ENCODE measurements at places on chromosomes 5 and 9.

DNA sequence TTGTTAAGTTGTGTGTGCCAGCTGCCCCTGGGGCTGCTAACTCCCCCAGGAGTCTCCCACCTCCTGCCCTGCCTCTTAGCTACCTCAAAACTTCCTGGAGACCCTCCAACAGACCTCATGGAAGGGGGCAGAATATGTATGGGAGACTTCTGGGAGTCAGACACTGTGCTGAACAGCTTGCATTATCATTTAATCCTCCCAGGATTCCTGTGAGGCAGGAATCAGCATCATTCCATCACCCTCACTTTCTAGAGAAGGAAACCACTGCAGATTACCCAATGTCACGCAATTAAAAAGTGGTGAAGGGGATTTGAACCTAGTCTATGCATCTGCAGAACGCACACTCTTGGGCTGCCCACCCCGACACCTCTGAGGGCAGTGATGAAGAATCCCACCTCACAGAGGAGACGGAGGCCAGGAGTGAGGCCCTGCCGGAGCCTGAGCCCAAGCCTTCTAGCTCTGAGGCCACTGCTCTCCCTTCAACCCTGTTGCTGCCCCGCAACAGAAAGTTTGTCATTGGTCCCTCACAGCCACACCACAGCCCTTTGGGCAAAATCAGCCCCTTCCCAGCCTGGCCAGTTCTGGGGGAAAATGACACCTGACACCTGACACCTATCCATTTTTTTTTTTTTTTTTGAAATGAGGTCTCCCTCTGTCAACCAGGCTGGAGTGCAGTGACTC lies 30.3 kb upstream of the IL17B start:
- DNase-seq, result no peak

DNA sequence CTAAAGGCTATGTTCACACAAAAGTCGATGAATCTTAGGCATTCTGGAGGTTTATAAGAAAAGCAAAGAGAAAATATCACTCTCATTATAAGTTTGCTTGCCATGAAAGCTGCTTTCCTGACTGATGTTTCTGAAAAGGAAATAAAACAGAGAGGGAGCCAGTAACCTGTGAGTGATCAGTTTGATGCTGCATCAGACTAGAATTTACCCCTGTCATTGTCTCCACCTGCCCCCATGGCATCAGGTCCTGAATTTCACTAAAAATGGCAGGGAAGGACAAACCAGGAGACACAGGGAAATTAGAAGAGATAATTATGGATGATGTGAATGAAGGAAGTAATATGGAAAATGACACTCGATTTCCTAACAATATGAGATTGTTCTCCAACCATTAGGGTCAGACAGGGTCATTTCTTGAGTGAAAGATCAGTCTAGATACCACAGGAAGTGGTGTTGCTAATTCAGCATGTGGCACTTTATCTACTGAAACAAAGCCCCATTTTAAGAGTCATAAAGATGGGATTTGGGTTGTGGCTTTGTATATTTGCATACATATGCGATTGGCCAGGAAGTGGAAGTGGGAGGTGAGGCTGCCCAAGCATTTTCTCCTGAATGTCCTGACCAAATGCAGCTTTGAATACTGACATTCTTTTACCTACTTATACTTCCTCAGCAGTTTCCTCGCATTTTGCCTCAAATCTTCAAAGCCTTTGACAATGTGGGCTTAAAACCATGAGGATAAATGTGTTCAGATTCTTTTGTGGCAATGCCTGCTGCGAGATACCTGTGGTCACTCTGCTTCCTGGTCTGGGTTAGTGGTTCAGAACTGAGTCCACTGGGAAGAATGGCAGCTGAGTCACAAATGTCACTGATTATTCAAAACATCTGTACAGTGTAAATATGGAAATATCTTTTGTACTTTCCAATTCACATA lies 29.7 kb downstream of the MEGF10 start:
- DNase-seq, result no peak

DNA sequence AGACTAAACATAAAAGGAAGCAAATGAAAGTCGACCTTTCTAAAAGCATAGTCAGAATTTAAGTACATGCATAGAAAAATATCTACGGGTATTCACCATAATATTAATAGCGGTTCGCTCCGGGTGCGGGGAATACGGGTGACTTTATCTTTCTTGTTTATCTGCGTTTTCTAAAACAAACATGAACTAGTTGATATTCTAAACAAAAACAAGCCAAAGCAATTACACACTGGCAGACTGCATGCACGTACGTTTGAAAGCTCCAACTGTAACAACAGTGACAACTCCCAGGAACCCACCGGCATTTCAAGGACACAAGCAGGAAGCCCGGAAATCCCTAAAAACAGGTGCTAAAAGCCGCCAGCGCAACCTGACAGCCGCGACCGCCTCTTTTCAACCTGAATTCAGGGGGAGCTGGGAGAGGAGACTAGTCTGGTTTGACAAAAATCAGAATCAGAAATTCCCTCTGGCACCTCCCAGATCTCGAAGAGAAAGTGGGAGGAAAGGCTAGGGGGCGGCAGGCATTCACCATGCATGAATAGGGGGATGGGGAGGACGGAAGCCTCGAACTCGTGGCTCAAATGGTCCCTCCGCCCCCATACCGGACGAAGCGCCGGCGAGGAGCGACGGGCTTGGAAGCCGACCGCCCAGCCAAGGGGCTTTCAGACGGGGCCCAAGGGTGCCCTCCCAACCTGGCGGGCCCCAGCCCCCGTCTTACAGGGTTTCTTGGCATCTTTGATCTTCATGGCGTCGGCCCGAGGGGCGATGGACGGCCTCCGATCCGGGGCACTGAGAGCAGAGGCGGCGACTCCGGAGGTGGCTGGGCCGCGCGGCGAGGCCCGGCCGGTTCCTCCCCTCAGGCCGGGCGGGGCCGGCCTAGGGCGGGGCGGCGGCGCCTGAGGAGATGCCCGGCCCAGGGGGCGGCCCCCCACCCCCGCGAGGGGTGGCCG lies at the start of gene PANK3:
PANK3 (minus strand) TSS at position 831 of the 950 bp plus-strand sequence; CDS start at position 746, 85 bp downstream.
- DNase-seq, result peak; percentile 55

GRCh38 chr9:69317894-69318293 lies 7.1 kb upstream of the ENTREP1 start:
- DNase-seq, result no peak

GRCh38 chr9:94498801-94499453 lies 56.0 kb upstream of the PCAT7 start:
- DNase-seq, result no peak

GRCh38 chr9:75149841-75150241 lies 61.5 kb downstream of the OSTF1 start:
- no peak for DNase-seq

- DNase-seq, result no peak
Measured at GRCh38 chr5:88452820-88453219, 184.2 kb upstream of the TMEM161B start.

GRCh38 chr9:89685698-89686097 lies 80.9 kb downstream of the GADD45G start:
- DNase-seq, result no peak

DNA sequence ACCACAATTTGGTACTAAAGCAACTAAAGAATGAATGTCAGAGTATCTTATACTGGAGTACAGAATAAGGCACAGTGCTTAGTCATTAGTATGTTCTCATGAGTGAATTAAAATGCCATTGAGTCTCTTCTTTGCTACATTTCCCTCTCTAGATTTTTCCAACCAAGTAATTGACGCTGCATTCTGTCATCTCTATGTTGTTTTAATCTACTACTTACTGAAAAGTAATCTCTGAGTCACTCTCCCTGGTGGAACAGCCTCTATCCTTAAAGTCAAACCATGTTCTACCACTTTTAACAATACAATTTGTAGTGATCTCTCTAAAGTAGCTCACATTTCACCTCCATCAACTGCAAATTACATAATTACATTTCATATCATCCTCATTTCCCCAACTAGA lies 495.1 kb downstream of the CDH18 start:
- no peak for DNase-seq

GRCh38 chr5:186091-187041 lies 4.9 kb upstream of the LRRC14B start:
- DNase-seq, result no peak

DNA sequence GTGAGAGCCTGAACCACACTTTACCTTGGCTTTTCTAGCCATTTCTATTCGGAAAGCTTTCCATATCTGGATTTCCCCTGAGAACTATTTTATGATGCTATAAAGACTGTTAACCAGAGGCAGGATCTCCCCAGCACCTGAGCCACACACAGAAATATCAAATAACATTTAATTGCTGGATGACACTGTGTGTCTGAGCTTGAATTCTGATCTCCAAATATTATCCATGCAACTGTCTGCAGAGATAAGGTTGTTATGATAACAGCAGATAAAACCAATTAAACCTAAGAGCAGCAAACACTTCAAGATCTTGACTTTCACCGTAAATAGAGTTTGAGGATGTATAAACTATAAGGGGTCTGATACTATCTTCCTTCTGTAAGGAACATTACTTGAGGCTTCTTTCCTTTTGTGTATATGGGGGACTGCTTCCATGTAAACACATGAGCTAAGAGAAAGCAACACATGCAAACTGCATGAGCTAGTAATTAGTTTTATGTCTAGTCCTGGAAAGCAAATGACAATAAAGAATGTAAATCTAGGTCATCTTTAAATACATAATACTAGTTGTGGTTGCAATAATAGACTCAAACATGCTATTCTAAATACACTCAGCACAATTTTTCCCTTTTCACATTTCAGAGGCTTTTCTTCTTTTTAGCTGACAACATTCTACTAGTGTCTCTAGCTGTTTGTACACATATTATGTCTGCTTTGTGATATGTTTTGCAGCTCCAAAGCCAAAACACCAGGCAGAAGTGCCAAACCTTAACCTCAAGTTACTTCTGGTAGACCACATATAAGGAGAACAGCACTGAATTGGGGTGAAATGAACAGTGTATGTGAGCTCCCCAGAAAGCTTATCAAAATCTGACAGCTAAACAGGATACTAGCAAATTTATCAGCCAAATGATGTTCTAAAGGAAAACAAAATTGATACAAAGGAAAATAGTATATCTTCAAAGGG lies 136.5 kb downstream of the EFNA5 start:
- no peak for DNase-seq

- DNase-seq, result no peak
Measured at GRCh38 chr9:106941916-106942315, 79.0 kb downstream of the ZNF462 start.

DNA sequence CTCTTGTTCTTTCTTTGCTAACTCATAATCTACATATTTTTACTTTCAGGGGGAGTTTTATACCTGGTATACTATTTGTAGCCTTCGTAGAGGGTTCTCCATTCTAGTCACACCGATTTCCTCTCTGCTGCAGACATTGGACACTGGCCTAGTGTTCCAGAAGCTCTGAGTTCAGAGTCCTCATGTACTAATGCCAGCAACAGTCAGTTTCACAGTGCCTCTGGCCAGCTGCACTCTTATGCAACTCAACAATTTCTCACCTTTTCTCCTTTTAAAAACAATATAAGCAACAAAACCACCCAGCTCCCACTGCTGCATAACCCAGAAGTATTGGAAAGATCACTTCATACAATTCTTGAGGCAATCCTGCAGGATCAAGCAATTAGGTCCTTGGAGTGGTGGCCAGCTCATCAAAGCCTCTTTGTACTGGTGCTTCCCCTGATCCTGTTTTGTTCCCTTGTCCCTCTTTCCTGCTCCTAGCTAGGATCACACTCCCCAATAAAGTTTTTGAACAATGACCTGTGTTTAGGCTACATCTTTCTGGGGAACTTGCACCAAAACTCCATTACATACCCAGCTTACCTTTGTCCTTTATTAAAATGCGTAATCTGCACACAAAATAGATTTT lies 98.1 kb upstream of the TUT7 start:
- DNase-seq, result no peak

DNA sequence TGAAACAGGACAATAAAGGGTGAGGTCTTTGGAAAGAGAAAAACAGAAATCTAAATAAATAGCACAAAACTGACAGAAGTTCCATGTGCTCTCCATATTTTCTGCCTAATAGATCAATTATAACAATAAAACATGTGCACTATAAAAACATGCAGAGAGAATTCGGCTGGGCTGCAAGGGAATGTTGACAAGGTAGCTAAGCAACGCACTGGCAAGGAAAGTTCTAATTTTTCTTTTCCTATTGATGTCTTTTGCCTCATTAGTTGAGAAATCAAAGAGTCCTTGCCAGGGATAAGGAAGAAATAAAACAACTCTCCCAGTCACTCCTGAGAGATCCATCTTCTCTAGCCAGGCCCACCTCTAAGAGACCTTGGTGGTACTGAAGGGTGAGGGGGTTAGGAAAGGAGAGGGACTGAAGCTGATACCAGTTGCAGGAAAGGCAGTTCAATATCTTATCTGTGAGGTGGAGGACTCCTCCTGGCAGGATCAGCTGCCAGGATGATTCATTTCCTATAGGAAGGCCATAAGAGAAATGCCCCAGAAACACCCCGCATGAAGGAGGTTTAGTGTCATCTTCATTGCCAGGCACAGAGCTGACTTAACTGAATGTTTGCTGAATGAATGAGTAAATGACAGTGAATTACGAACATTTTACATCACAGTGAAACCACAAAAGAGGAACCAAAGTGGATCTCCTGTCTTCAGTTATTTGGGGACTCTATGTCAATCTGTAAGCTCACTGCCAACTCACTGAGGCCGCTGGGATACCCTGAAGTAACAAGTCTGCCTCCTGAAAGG lies 63.7 kb upstream of the IFNK start:
- DNase-seq, result no peak

DNA sequence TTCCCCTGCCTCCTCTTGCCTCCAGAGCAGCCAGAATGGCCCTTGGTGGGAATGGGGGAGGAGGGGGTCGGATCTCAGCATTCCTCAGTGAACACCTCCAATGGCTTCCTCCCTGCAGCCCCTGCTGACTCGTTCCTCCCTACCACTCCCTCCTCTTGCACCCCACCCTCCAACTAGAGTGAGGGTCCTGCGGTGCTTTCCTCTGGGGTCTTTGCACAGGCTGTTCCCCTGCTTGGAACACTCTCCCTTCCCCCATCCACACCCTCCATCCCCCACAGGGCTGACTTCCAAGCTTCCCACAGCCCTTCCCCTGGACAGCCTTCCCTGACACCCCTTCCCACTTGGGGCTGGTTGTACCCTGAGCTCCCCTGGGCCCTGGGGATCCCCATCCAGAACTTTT lies 70.4 kb upstream of the NEK6 start:
- DNase-seq, result no peak

GRCh38 chr5:177232761-177233160 lies 70.8 kb downstream of the RAB24 start:
- no peak for DNase-seq

GRCh38 chr5:139272471-139273321 lies 20.8 kb upstream of the MATR3 start:
- DNase-seq, result no peak

- no peak for DNase-seq
Measured at GRCh38 chr9:72596451-72597180, 75.2 kb downstream of the TMC1 start.

- DNase-seq, result no peak
Measured at GRCh38 chr9:137027369-137028262, at the start of gene ABCA2. Gene ABCA2, minus strand, starts transcription at chr9:137028237. Its CDS starts 97 bp downstream, at chr9:137028140.
